Cardiac fibroblast (primary cell): ENCODE measurements at places on chromosomes 7 and 10.

DNA sequence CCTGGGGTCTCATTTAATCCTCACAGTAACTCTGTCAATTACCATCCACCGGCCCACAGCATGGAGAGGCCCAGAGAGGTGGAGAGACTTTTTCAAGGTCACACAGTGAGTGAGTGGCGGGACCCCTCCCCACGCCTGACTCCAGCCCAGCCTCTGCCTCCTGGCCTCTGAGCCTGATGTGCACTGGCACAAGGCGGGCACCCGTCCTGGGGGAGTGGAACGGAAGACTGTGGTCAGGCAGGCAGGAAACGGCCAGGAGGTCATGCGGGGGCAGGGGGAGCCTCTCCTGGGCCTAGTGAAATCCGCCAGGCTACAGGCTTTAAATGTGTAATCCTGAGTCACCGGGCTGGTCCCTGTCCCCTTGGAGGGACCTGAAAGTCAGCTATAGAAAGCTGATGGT lies 32.2 kb downstream of the ZCCHC24 start:
- peak; percentile 41 for DNase-seq

GRCh38 chr10:19762026-19762425 lies 54.2 kb upstream of the PLXDC2 start:
- DNase-seq: no peak

DNA sequence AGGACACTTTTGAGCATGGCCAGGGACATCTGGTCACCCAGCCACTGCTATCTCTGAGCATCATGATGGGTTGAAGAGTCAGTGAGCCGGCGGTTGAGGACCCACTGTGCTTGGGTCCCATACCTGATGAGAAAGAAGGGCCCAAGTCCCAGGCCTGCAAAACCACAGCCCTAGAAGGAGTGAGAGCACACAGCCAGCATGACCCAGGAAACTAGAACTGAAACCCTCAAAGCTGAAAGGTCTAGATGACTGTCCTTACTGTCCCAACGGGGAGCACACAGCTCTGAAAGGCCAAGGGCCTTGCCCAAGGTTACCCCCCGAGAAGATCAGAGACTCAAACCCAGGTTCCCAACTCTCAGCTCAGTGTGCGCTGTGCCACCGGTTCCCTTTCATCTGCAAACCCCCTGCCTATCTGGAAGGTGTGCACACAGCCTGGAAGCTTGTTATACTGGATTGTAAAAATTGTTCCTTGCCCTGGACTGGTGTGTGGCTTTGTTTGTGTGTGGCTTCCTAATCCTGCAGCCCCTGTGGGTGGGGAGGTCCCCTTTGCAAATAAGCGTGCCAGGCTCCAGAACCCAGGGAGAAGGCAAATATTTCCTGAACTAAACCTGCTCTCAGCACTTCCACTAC lies 22.6 kb upstream of the PSAP start:
- DNase-seq: no peak

- no peak for DNase-seq
Measured at GRCh38 chr7:5582532-5582935, 158.9 kb upstream of the TNRC18 start.
